Foreskin melanocyte (primary cell): ENCODE measurements at places on chromosomes 6 and 20.

- DNase-seq = no peak
Measured at GRCh38 chr6:51844336-51844735, 243.1 kb downstream of the PKHD1 start.

GRCh38 chr6:352896-353470, 38.6 kb upstream of the IRF4 start:
- DNase-seq = no peak

DNA sequence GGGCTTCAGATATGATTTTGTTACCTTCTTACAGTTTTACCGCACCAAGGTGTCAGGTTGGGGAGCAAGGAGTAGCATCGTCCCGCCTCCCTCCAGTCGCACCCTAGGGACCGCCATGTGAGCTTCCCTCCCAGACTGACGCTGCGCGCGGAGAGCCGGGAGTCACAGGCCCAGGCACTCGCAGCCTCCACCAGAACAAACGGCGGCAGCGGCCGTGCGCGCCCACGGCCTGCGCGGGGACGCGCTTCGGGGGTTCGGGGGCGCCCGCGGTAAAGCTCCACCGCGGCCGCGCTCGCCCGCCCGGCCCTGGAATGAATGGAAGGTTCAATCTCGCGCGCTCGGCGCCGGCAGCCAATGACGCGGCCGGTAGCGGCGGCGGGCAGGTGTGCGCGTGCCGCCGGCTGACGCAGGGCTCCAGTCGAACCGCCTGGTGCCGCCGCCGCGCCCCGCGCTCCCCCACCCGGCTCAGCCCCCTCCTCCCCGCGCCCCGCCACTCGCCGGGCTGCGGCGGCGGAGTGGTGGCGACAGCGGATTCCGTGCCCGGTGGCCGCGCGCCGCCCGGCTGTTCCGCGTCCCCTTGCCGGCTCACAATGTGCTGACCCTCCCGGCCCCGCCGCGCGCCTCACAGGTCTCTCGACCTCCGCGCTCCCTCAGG, 16.5 kb upstream of the LIN28B start:
- no peak for DNase-seq

DNA sequence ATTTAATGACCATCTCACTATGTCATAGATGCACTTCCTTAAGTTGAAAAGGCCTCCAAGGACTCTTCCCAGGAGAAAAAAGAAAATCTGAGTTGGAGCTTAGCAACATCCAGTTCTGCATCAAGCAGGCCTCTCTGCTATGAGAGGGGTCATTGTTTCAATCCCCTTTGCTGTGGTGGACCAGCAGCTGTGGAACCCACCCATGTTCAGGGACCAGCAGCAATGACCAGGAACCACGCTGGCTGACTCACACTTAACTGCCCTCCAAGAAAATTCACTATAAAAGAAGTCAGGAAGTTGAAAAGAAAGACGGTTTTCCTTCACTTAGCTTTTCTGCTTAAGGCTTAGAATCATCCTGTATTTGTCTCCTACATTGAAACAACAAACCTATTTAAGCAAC, 1062.4 kb upstream of the FLRT3 start:
- peak; percentile 52 for DNase-seq

DNA sequence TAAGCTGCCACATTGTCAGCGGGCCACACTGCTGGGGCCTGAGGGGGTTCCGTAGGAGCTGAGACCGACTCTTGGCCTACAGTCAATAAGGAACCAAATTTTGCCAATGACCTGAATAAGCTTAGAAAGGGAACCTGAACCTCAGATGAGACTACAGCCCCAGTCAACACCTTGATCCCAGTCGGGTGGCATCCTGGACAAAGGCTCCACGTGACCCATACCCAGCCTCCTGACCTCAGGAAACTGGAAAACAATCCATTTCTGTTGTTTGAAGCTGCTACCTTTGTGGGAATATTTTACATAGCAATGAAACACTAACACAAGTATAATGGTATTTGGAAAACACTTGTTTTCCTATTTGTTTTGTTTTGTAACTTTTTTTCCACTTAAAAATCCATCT, 179.9 kb upstream of the RALGAPA2 start:
- DNase-seq = no peak

- no peak for DNase-seq
Measured at GRCh38 chr20:62499758-62500236, 24.0 kb upstream of the GATA5 start.

GRCh38 chr6:47034926-47035325, 7.2 kb downstream of the ADGRF1 start:
- DNase-seq = peak; percentile 85

GRCh38 chr6:159723259-159723658, 4.0 kb upstream of the WTAP start:
- DNase-seq = no peak

- DNase-seq = no peak
Measured at GRCh38 chr20:43029176-43029575, 160.5 kb downstream of the PTPRT start.

- no peak for DNase-seq
Measured at GRCh38 chr6:1770968-1771723, 161.4 kb downstream of the FOXC1 start.

- DNase-seq = no peak
Measured at GRCh38 chr20:44886828-44887227, 1.3 kb downstream of the YWHAB start.

GRCh38 chr6:34323300-34323699, 69.2 kb downstream of the NUDT3 start:
- DNase-seq = no peak

GRCh38 chr20:19903168-19903811, 113.9 kb upstream of the NAA20 start:
- DNase-seq = no peak

DNA sequence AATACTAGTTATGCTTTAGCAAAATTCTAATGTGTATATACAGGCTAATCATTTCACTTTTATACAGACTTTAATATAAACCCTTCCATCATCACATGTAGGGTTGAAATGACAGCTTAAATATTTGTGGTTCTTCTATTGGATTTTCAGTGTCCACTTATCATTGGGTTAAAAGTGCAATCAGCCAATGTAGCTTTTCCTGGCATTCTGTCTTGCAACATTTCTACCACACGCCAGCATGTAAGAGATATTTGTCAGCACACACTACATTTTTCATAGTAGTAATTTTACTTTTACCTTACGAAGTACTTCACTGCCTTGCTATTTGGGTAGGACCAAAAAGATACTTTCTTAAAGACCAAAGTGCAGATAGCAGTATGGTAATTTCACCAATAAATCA, 252.0 kb downstream of the TBX18 start:
- no peak for DNase-seq
